ENCODE measurements at places on chromosomes 11 and 22. TPM values are rescaled to one million over a fixed set of nuclear protein-coding genes. Genes with fewer than 3 reads are reported as not detected.

Gene MIOX
- total RNA-seq = not detected

Gene OR52I1
- not detected for total RNA-seq

Gene GLYATL2
- not detected for total RNA-seq

Gene PDE2A
- 12.1 TPM for total RNA-seq

Gene SYT13
- total RNA-seq = not detected

Gene OR4A16
- not detected for total RNA-seq

Gene C22orf42
- total RNA-seq = not detected

Gene MOGAT2
- total RNA-seq = not detected

Gene F2
- total RNA-seq = not detected

Gene RAPSN
- total RNA-seq = 0.07 TPM

Gene DDI1
- total RNA-seq = not detected

Gene MMP10
- 2.4 TPM for total RNA-seq

Gene GAL3ST3
- 0.36 TPM for total RNA-seq

Gene TKFC
- 14.9 TPM for total RNA-seq

Gene CELSR1
- total RNA-seq = 1.3 TPM

Gene FUT4
- total RNA-seq = 8.4 TPM

Gene ASCL2
- total RNA-seq = not detected

Gene ROBO4
- total RNA-seq = 265 TPM

Gene SCO2
- 2.0 TPM for total RNA-seq

Measured in thoracic aorta endothelial cell (primary cell).